Right forelimb (tissue), 1 donor: ENCODE measurements at places on chromosomes 11 and 22.

DNA sequence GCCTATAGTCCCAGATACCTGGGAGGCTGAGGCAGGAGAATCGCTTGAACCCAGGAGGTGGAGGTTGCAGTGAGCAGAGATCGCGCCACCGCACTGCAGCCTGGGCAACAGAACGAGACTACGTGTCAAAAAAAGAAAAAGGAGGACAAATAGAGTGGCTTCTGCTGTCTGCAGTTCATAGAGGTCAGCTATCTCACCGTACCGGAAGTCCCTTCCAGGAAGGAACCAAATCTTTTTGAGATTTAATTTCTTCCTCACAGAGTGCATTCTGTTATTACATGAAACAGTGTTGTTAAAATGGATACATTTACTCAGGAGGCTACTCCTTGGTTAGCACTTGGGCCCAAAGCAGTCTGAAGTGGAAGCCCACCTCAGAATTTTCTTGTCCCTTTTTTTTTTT lies 33.4 kb downstream of the FAM118A start:
- DNase-seq: no peak

- no peak for DNase-seq
Observed at GRCh38 chr11:114607753-114608459, 12.3 kb upstream of the NXPE4 start.

GRCh38 chr22:38327805-38328204 lies 10.6 kb upstream of the CSNK1E start:
- no peak for DNase-seq

- DNase-seq: no peak
Observed at GRCh38 chr11:129973068-129973467, 29.6 kb downstream of the PRDM10 start.

GRCh38 chr11:111510311-111510710 lies 1.9 kb downstream of the BTG4 start:
- DNase-seq: no peak

DNA sequence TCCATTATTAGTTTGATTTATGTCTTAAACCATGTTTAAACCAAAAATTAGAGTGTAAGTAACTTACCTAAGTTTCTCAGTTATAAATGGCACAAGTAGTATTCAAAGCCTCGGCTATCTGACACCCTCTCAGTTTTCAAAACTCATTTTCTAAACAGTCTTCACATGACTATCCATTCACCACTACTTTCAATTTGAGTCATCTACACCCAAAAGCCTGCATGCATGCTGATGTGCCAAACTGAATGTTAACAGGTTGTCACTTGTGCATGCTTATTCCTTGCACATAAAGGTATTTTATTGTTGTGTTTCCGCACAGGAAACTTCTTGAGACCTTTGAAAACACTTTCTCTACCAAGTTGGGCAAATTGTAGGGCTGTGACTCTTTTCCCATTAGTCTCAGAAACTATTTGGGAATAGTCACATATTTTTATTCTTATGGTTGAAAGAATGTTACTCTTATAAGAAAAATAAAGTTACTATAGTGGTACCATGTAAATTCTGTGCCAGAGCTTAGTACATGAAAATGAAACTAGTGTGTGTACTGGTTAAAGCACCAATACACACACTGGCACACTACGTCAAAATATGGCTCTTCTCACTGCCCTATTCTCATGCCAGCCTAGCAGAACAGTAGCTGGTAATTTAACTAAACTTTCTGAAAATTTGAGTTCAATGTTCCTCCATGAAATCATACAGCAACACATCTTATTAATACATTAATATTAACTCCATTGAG lies 2.2 kb upstream of the OR51E2 start:
- DNase-seq: no peak

DNA sequence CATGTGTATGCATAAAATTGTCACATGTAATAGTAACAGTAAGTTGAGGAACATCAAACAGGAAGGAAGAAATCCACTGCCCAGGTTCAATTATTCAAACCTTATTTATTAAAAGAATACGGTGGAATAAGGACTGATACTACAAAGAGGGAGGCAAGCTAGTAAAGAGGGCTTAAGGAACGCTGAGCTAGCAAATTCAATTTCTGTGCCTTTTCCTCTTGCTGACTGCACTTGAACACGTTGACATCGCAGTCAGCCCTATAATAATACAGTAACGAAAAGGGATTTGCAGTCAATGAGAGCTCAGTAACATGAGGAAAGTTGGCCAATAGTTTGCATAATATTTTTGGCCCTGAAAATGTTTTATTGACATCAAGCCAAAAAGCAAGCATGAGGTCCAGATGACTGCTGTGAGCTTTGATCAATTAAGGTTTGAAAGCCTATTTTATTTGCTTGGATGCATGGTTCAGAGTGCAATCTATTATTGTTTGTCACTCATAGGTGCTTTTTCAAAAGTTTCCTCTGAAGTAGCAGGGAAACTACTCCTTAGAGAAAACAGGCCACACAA lies 861.8 kb downstream of the LRRC4C start:
- DNase-seq: no peak

- DNase-seq: no peak
Observed at GRCh38 chr22:19422440-19423301, 8.9 kb downstream of the HIRA start.
